Stimulated activated CD4-positive, alpha-beta T cell treated with anti-CD3 and anti-CD28 coated beads, TNF-alpha, amount 100 ng/mL, for 4 hours (primary cell): ENCODE measurements at places on chromosomes 13 and 19.

DNA sequence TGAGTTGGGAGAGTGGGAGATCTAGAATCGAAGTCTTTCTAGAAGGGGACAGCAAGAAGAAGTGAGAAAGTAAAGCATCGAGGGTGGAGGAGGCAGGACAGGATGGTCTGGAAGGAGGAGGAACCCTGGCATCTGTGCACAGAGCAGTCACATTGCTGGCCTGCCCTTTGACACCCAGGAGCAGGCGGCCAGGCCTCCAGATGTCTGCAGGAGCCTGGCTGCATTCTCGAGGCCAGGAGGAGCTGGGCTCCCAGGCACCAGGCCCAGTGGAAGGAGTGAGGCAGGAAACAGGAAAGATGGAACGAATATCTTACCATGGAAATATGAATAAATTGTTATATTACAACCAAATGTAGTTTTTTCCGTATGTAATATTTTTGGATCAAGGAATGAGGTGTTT, 27.7 kb upstream of the ARGLU1 start:
- DNase-seq = no peak

DNA sequence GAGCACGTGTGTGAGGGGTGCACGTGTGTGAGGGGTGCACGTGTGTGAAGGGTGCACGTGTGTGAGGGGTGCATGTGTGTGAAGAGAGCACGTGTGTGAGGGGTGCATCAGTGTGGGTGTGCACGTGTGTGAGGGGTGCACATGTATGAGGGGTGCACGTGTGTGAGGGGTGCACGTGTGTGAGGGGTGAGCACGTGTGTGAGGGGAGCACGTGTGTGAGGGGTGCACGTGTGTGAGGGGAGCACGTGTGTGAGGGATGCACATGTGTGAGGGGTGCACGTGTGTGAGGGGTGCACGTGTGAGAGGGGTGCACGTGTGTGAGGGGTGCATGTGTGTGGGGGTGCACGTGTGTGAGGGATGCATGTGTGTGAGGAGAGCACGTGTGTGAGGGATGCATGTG, 15.7 kb downstream of the RASA3 start:
- no peak for DNase-seq

DNA sequence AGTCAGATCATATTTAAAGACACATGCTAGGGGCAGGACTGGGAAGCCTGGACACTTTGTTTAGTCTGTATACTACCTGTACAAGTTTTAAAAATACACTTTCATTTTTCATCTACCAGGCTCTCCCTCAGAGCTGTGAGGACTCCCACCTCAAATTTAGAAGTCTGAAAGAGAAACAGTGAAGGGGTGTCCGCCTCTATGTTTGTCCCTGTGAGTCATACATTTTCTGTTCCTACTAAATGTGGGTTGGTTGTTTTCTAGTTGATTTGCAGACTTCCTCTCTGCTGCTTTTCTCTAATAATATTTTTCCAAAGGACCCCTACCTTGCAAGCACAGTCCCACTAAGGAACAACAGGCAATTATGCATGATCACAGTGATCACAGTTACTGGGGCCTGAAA, 110.5 kb downstream of the ENOX1 start:
- no peak for DNase-seq

- DNase-seq = no peak
Observed at GRCh38 chr13:110216398-110217041, 90.4 kb downstream of the COL4A1 start.

GRCh38 chr19:45418802-45419201, 4.9 kb downstream of the ERCC1 start:
- DNase-seq = no peak

DNA sequence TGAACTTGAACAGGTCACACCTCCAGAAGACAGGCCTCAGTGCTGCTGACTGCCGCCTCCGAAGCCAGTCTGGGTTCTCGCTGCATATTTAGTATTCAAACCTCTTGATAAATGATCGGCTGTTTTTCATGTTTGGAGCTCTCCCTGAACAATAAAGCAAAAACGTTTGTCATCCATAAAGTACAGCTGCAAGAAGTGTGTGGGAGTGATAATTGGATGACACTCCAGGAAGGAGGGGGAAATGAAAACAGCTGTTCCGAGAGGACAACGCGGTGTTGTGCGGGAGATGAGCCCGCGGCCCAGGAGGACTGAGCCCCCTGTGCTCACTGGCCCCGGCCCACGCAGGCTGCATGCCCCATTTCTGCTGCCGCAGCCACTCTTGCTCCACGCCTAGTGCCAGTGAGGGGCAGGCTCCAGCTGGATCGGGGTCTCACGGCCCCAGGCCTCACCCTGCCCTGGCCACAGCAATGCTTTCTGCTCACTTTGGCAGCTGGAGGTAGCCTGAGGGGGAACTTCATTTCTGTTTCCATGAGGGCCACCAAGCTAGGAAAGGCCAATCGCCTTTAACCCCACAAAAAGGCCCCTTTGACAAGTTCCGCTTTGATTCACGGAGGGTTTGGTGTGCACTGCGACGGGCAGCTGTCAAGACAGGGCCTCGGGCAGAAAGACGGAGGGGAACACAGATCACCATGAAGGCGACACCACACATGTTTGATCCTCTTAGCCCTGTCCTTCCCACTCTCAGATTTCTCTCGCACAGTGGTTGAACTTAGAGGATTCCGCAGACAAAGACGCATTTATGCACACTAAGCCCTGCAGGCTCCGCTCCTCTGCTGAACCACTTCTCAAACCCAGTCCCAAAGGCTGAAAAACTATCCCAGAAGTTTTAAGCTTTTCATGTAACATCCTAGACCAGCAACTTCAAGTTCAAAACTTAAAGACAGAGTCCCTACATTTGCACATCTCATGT, 537.6 kb downstream of the EFNB2 start:
- DNase-seq = no peak

- no peak for DNase-seq
Observed at GRCh38 chr19:51702103-51702824, 9.1 kb downstream of the SPACA6 start.

GRCh38 chr13:50713523-50714248, 129.8 kb downstream of the DLEU7 start:
- DNase-seq = no peak

DNA sequence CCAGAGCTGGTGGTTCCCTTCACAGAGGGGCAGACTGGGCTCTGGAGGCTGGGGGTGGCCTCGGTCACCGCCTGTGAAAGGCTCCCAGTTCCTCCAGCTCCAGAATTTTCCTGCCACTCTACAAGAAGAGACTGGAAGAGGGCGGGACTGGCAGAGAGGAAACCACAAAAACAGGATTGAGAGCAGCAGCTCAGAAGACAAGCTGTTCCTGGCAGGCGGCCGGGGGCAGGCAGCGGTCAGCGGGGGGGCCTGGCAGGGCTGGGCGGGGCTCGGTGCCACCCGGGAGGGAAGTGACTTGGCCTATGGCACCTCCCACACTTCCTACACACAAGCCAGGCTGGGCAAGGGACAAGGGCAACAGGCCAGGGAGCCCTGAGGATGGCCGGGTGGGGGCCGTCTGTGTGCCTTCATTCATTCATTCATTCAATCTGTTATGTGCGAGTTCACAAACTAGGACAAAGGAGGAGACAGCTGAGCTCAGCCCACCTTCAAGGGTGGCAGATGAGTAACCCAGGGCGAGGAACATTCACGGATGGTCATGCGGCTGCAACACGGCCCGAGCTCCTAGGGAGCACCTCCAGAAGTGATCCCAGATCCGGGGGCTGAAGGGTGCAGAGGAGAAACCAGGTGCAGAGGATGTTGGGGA, 16.9 kb upstream of the BTBD2 start:
- DNase-seq = no peak

GRCh38 chr13:98133946-98134345, 8.9 kb upstream of the FARP1 start:
- DNase-seq = no peak

DNA sequence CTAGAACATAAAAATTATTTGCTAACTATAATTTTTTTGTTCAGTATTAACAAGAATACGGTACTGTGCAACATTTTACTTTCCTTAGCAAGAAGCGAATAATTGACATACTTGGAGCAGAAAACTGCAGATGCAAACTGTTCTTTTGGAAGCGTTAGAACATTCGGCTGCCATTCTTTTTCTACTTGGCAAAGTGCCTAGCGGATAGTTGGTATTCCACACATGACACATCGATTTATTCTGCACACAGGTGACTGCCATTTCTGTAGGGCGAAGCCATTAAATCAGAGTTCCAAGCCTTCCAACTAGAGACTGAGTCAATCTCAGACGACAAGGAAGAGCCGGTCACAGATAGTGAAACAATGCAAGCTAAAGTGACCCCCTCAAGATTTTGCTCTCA, 117.4 kb downstream of the TRPC4 start:
- DNase-seq = no peak

DNA sequence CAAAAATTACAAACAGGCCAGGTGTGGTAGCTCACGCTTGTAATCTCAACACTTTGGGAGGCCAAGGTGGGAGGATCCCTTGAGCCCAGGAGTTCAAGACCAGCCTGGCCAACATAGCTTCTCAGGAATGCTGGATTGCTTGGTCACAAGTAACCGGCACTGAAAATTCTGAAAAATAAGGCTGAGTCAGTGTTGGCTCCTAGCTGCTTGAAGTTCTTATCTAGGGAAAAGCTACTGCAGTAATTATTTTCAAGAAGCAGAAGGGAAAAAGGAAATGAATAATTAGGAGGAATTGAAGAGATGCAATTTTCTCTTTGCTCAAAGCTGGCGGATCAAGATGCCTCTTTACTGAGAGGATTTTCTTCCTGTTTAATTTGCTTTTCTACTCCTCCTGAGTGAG, 75.0 kb upstream of the GTF3A start:
- no peak for DNase-seq

DNA sequence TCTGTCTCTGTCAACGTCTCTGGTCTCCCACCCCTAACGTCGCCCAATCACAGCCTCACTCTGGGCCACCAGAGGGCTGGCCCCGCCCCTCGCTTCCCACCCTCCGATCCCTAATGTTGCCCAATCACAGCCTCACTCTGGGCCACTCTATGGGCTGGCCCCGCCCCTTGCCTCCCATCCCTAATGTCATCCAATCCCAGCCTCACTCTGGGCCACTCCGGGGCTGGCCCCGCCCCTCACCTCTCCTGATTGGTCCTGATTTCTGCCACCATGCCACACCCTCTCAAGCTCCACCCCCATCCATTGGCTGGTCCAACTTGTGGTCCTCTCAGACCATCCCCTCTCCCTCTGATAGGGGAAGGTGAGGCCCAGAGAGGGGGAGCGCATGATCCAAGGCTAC, 24.9 kb downstream of the CELF5 start:
- DNase-seq = no peak

GRCh38 chr19:14476673-14477401, 1.7 kb upstream of the PTGER1 start:
- no peak for DNase-seq

DNA sequence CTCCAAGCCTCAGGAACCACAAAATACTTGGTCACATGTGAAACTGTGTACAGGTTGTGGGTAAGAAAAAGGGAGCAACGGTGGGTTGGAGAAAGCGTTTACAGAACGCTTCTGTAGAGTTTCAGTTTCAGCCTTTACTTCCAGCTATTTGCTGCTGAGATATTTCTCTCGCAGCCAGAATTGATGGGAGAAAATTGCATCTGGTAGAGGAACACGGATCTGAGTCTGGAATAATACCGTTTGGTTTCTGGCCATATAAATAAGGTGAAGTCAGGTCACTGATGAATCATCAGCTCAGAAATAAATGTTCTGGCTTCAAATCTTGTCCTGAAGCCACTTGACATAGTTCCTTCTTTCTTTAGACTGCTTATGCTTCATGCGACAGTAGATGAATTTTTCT, 20.3 kb upstream of the RFC3 start:
- no peak for DNase-seq

DNA sequence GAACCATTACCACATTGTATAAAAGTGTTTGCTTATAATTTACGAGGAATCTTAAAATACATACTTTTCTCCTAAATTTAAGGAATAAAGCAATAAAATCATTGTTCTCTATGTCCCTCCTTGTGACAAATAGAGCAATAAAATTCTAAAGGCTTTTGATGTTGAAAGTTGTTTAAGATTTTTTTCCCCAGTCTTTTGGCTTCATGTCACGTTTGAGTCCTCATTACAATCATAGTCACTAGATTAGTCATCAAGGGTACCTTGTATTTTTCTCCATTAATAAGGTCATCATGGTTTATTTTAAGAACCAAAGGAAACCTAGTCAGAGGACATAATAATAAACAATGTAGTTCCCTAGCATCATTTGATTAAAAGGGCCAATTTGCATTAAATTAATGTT, 3.2 kb downstream of the WBP4 start:
- no peak for DNase-seq

GRCh38 chr19:34265221-34265650, 10.9 kb downstream of the GARRE1 start:
- DNase-seq = no peak

GRCh38 chr13:33123066-33123859, 107.0 kb downstream of the KL start:
- no peak for DNase-seq

DNA sequence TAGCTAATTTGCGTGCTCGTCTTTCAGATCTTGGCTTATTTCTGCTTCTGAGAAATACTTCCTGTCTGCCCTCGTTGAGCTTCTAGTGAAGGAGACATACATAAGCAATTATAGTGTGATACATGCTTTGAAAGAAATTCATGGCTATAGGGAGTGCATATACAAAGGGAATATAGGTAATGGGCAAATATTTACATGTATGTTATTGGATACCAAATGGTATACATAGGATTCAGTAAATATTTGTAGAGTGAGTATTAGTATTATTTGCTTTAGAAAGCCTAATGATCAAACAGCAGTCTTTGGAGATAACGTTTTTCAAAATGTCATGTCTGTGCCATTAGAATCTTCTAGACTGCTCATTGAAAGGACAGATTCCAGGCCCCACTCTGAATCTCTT, 5.2 kb downstream of the BRCA2 start:
- DNase-seq = no peak

- DNase-seq = no peak
Observed at GRCh38 chr13:94115054-94115453, 364.4 kb downstream of the DCT start.

GRCh38 chr19:45045671-45046353, 7.0 kb downstream of the CLASRP start:
- no peak for DNase-seq

- no peak for DNase-seq
Observed at GRCh38 chr13:92187378-92187989, 789.1 kb downstream of the GPC5 start.

DNA sequence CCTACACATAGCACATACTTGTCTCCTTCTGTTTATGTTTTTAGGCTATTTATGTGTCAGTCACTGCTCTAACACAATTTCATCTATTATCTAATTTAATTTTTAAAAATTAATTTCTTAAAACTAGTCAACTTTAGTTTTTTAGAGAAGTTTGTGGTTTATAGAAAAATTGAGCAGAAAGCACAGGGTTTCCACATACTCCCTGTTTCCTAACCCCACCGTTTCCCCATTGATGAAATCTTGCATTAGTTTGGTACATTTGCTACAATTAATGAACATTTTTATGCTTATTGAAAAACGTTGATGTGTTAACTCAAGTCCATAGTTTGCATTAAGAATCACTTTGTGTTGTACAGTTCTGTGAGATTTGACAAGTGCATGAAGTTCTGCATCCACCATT, 53.5 kb downstream of the TNFSF13B start:
- no peak for DNase-seq

- no peak for DNase-seq
Observed at GRCh38 chr13:71285700-71286099, 581.3 kb downstream of the DACH1 start.

- no peak for DNase-seq
Observed at GRCh38 chr19:48608798-48609263, 2.3 kb downstream of the SPACA4 start.

- no peak for DNase-seq
Observed at GRCh38 chr19:42573642-42574041, 21.1 kb downstream of the CEACAM8 start.

- no peak for DNase-seq
Observed at GRCh38 chr19:4795400-4795799, 3.9 kb downstream of the FEM1A start.
